ENCODE measurements at places on chromosomes 5 and 9. TPM values are rescaled to one million over a fixed set of nuclear protein-coding genes. Genes with fewer than 3 reads are reported as not detected.
A peak's percentile ranks its signal among the peaks of the same experiment; 100 is the strongest.

Gene AK1
- 119 TPM for total RNA-seq

GRCh38 chr5:50836356-50836755 lies 169.9 kb downstream of the PARP8 start:
- H3K4me1 ChIP-seq, result no peaks in the 10 kb centered on the region
- no peak overlapping the region for H3K27ac ChIP-seq
- H3K27me3 ChIP-seq, result no peaks in the 10 kb centered on the region
- H3K4me3 ChIP-seq, result no peak overlapping the region
- no peak for DNase-seq

DNA sequence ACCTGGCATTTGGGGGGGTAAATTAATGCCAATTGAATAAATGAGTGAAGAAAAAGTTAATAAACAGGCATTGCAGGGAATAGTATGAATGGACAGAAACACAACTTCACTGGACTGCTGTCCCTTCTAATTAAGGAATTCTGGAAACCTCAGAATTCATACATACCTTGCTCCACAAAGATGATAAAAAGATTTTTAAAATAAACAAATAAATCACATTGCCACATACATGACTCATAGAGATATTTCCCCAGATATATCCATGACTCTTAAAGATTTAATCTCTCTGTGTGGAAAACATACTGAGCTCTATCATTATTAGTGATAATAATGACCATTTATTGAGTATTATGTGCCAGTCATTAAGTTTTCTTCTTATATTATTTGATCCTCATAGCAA lies 469.0 kb upstream of the MEF2C start:
- H3K4me3 ChIP-seq, result no peak overlapping the region
- no peak for DNase-seq
- H3K36me3 ChIP-seq, result no peaks in the 10 kb centered on the region
- H3K27me3 ChIP-seq, result no peaks in the 10 kb centered on the region

Gene HTR1A
- 1.7 TPM for total RNA-seq

- H3K36me3 ChIP-seq, result no peaks in the 10 kb centered on the region
- no peak overlapping the region for H3K27ac ChIP-seq
- no peaks in the 10 kb centered on the region for H3K27me3 ChIP-seq
- DNase-seq, result no peak
Measured at GRCh38 chr9:88947581-88948573, 43.4 kb upstream of the S1PR3 start.

Gene SLC46A2
- total RNA-seq, result not detected

GRCh38 chr5:3377831-3378230 lies 217.8 kb upstream of the IRX1 start:
- no peak for DNase-seq
- H3K27me3 ChIP-seq, result no peaks in the 10 kb centered on the region
- H3K27ac ChIP-seq, result no peak overlapping the region
- H3K4me1 ChIP-seq, result no peaks in the 10 kb centered on the region

DNA sequence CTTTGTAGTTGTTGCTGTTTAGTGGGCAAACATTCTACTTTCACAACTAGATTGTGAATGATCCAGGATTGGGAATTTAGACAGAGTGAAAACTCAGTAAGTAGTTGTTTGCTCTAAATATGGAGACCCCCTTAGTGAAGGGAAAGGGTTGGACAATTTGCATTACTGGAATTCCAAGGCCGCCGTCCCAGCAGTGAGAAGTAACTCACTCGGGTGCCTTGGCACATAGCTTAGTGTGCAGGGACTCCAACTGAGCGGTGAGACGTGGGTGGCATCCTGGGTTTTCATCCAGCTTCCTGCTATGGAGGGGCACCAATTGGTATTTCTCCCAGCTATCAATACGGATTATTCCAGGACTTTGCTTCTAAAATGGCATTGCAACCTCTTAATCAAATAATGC lies 69.7 kb upstream of the FCN1 start:
- no peaks in the 10 kb centered on the region for H3K4me1 ChIP-seq
- DNase-seq, result no peak
- no peak overlapping the region for H3K27ac ChIP-seq
- H3K36me3 ChIP-seq, result no peaks in the 10 kb centered on the region
- H3K27me3 ChIP-seq, result no peaks in the 10 kb centered on the region

Gene GPX8
- 32.6 TPM for total RNA-seq

DNA sequence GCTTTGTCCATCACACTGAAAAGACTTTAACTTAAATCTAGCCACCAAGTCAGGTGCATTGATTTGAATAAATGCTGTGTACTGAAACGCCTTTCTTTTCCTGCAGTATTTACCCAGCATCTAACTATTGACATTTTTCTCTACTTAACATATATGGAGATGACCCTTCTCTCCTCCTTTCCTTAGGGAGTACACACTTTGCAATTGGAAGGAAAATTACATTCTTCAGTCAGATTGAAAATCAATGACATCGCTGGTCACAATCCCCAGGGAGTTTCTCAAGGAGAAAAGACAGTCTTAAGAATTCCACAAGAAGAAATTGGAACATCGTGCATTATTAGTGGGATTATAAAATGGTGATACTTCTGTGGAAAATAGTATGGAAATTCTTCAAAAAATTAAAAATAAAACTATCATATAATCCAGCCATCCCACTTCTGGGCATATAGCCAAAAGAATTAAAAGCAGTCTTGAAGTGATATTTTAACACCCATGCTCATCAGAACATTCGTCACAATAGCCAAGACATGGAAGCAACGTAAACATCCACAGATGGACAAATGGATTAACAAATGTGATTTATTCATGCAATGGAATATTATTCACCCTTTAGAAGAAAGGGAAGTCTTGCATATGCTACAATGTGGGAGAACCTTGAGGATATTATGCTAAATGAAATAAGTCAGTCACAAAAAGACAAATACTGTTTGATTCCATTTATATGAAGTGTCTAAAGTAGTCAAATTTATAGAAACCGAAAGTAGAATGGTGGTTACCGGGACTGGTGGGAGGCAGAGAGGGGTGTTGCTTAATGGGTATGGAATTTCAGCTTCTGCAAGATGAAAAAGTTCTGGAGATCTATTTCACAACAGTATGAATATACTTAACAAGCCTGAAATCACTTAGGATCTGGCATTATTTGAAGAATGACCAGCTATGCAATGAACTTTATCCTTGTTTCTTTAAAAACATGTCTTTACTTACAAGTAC lies 14.3 kb upstream of the FREM1 start:
- H3K4me1 ChIP-seq, result no peaks in the 10 kb centered on the region
- no peaks in the 10 kb centered on the region for H3K27me3 ChIP-seq
- H3K27ac ChIP-seq, result no peak overlapping the region
- H3K36me3 ChIP-seq, result no peaks in the 10 kb centered on the region
- no peak for DNase-seq

DNA sequence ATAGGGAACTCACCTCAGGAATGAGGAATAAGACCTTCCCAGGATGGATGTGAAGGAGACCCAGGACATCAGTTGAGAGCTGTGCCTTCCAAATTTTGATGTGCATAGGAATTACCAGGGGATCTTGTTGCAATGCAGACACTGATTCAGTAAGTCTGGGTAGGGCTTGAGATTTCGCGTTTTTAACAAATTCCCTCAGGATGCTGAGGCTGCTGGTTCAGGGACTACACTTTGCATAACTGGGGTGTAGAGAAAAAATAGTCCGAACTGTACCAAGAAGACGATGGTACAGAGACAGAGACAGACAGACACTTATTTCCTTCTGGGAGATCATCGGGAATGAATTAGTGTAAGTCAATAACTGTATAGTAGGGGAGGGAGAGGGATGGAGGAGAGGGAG lies 82.3 kb upstream of the FREM1 start:
- peaks cover 4% of the 10 kb centered on the region for H3K4me1 ChIP-seq
- peak overlapping the region; percentile 60 for H3K4me3 ChIP-seq
- H3K27me3 ChIP-seq, result no peaks in the 10 kb centered on the region
- no peaks in the 10 kb centered on the region for H3K36me3 ChIP-seq

DNA sequence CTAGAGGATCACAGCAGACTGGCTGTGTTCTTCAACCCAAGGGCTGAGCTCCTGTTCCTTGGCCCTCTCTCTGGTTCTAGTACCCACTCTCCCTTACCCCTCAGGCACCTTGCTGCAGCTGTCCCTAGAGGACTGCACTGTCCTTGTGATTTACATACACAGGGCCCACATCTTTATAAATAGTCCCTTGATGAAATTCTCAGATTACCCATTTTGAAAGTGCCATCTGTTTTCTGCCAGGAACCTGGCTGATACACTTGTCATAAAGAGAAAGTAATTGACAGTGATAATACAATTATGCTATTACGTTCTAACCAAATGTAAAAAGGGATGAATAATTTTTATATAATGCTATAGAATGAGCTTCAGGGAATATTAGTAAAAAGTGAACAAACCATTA lies 16.5 kb upstream of the SPARC start:
- H3K27me3 ChIP-seq, result no peaks in the 10 kb centered on the region
- H3K27ac ChIP-seq, result no peak overlapping the region
- no peaks in the 10 kb centered on the region for H3K36me3 ChIP-seq
- peaks cover 8% of the 10 kb centered on the region for H3K4me1 ChIP-seq

Gene ATG10
- 3.1 TPM for total RNA-seq

Gene MEIKIN
- not detected for total RNA-seq

GRCh38 chr5:36740259-36740898 lies 134.0 kb downstream of the SLC1A3 start:
- no peak overlapping the region for H3K27ac ChIP-seq
- H3K4me1 ChIP-seq, result no peaks in the 10 kb centered on the region
